ENCODE measurements at places on chromosomes 11 and 22. TPM values are rescaled to one million over a fixed set of nuclear protein-coding genes. Genes with fewer than 3 reads are reported as not detected.

DNA sequence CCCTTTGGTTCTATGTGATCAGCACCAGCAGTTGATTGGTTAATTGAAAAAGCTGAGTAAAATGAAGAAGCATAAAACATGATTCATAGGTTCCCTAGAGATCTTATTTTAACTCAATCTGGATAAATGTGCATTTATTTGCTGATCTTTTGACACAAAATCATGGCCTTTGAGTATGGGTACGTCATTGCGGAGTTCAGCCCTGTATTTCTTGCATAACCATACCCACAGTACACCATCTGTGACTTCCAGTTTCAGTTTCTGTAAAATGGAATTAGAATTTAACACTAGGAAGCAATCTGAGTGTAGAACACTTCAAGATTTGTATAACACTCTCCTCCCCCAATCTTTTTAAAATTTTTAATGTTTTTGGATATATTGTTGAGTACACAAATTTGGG is 358.2 kb downstream of the DDX10 start:
- DNase-seq: no peak

The PATE3 gene
- total RNA-seq: not detected

GRCh38 chr11:72174302-72175070 is 17.5 kb upstream of the FOLR1 start:
- DNase-seq: no peak

DNA sequence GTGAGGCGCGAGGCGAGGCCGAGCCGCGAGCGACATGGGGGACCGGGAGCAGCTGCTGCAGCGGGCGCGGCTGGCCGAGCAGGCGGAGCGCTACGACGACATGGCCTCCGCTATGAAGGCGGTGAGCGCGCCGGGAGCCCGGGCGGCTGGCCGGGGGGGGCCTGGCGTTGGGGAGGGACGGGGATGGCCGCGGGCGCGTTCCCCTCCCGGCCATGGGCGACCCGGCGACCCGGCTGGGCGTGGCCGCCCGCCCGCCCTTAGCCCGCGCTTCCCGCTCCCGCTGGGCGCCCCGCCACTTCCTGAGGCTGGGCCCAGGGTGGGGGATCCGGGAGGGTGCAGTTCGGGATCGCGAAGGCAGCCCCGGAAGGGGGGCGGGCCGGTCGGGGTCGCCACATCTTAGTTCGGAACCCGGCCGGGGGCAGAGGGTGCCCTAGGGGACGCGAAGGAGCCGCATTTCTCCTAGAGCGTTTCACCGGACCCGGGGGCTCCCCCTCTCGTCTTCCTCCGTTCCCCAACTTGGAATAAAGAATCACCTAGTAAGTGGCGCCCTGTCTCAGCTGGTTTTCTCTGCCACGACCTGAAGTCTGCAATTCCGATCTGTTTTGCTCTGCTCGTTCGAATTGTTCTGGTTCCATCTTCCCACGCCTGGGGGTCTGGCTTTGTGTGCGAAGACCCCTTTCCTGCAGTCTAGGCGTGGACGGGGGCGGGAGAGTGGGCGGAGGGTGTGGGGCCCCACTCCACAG is 536 bp downstream of the YWHAH start:
- no peak for DNase-seq

The TTLL1 gene
- total RNA-seq: 10.8 TPM

The PEX16 gene
- 15.3 TPM for total RNA-seq

The MRGPRF gene
- 6.3 TPM for total RNA-seq

- DNase-seq: peak; percentile 71
Observed at GRCh38 chr11:83033972-83034672, 37.6 kb downstream of the RAB30 start.

DNA sequence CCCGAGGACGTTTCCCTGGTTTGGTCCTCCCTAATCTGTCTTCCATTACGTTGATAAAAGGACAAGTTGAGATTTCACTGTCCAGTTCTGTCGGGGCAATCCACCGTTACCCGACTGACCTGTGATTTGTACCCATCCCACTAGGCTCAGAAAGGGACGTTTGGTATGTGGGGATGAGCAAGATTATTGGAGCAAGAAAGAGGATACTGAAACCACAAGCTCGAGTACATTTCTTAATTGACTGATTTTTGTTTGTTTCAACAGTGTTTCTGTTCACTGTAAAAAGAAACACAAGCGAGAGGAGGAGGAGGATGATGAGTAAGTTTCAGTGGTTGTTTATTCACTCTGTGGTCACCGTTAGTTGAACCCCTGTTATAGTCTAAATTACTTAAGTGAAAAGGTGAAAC is 969 bp downstream of the CCDC117 start:
- DNase-seq: peak; percentile 69

DNA sequence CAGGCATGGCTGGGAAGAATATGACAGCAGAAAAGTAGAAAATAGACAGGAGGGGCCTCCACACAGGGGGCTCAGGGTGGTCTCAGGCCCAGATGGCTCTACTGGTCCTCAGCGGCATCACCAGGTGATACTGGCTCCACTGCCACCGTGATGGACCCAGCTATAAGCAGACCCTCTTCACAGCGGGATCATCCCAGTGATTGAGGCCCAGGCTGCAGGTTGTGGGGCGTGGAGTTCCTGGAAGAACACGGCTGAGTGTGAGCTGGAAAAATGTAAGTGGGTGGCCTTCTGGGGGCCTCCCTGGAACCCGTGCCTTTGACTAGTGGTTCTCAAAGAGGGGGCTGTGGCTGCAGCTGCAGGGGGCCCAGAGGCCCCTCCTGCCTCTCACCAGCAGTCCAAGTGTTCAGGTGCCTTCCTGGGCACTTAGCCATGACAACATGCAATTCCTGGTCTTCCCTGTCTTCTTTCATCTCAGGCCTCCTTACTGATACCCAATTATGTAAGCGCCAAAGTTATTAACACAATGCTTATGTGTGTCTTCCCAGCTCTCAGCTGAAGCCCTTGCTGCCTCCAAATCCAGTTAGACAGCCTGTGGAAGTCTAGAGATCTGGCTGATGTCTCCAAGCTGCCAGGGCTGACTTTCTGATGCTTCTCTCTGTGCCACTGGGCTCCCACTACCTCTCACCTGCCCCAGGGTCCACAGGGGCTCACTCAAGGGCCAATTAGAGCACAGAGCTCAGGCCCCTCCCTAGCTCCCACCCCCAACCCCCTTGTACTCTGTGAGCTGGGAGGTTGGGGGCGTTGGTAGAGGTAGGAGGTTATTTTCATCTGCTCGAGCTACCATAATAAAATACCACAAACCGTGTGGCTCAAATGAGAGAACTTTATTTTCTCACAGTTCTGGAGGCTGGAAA is 110.1 kb upstream of the LMO1 start:
- DNase-seq: no peak

DNA sequence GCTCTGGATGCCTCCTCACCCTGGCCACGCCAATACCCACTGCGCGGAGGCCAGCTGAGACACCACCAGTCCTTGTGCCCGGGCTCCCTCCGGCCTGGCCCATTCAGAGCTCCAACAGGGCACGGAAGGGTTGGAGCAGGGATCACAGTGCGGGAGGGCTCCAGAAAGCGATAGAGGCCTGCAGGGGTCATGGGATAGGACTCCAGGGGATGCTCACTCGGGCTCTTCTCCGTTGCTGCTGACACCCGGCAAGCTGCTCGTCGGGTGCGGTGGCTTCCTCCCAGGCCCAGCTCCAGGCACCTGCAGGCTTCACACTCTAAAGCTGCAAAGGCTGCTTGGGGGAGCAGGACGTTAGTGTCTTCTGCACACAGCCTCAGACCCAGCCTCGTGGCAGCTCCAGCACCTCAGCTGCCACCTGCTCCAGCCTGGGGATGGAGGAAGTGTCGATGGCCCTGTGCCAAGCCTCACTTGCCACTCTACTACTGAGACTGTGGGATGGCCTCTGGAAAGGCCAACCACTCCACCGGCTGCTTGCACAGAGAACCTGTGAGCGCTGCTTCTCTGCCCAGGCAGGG is 10.6 kb downstream of the WNT7B start:
- no peak for DNase-seq

DNA sequence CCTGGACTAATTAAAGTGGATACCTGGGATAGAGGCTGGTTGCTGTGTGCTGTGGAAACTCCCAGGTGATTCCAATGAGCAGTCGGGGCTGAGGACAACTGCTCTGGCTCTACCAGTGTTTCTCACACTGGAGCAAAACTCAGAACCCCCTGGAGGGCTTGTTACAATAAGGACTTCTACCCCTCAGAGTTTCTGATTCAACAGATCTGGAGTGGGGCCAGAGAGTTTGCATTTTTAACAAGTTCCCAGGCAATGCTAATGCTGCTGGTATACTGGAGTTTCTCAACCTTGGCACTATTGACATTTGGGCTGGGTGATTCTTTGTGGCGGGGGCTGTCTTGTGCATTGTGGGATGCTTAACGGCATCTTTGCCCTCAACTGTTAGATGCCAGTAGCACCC is 353.7 kb downstream of the MIAT start:
- DNase-seq: no peak

The UPB1 gene
- under 0.01 TPM for total RNA-seq

GRCh38 chr11:61853698-61854169 is 25.6 kb downstream of the FADS2 start:
- DNase-seq: no peak

DNA sequence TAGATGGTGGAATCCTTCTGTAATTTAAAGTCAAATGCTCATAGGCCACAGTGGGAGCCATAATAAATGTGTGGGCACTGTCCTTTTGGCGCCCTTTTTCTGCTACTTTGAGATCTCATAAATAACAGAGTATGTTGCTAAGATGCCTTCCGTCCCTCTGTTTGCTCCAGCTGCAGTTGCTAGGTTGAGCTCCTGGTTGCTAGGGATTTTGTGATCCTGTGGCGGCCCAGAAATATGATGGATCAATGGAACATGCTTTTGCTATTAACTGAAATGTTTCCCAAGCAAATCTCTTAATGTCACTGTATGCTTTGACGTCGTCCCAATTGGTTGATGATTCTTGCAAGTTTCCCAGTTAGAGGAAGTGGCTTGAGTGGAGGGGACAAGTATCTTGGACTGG is 53.5 kb downstream of the MYO18B start:
- DNase-seq: no peak

DNA sequence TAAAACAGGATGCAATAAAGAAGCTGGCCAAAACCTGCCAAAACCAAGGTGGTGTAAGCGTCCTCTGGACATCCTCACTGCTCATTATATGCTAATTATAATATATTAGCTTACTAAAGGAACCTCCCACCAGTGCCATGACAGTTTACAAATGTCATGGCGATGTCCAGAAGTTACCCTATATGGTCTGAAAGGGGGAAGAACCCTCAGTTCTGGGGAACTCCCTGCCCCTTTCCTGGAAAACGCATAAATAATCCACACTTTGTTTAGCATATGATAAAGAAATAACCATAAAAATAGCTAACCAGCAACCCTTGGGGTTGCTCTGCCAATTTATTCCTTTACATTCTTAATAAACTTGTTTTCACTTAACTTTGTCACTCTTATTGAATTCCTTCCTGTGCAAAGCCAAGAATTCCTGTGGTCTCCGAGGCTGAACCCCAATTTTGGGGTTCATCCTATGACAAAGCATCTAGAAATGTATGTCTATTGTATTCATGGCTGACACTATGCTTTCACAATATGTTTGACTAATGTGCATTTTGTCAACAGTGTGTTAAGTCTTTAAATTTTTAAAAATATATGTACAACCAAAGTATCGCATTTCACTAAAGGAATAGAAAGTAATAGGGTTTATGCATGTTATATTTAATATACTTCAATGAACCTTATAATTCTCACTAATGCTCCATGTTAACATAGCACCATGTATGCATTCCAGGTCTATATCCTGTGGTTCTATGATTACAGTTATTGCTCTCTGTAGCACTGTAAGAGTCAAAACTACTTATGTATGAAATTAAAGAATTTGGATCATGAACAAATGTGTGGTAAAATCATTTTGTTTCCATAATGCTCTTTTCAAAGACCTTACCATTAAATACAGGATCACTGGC is 25.1 kb downstream of the LGR4 start:
- no peak for DNase-seq

DNA sequence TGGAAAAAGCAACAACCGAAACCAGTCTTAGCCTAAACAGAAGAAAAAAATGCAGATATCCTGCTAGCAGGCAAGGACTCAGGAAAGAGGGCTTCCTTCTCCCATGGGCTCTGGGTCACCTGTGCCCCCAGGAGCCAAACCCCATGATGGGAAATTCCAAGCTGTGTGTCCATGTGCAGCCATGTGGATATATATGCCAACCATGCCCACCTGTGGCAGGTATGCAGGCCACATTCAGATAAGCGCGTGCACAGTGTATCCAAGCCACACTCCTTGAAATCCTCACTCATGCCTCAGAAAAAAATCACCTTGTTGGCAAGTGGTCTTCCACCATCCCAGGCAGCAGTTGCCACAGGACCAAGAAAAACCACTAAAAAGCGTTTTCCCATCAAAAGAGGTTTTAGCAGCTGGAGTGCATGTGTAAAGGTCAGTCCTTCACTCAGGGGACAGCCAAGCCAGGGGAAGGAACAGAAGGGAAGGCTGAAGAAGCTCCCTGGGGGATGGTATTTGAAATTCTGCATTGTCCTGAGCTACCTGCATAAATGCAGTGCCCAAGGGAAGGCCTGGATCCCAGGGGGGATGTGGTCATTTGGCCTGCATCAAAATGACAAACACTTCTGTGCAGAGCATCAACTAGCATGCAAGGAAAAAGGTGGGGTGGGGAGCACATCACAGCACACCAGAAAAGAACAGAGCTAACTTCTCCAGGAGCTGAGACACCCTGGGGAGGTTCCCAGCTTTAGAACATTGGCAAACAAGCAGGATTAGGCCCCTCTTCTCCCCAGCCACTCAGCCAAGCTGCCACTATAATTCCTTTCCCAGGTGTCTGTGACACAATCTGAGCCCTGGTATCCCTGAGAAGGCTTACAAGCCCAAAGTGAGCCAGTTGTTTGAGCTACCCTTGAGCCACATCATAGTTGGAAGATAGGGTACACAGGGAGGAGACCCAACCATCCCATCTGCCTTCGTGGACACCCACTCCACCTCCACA is 76.2 kb downstream of the GALNT18 start:
- DNase-seq: no peak

DNA sequence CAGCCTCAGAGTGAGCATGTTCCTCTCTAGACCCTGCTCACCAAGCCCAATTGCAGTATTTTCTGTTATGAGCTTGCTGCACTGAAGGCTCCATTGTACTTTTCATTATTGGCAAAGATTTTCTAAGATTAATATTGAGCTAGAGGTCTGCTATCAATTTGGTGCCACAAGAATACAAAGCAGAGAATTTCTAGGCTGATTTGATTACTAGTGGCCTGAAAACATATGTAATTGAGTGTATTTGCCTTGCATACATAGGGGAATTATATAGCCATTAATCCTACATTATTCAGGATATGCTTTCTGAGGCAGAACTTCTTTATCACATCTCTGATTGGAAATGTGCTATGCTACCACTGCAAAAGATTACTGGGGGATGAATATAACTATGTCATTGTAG is 322.9 kb upstream of the ZC3H12C start:
- DNase-seq: no peak

GRCh38 chr11:116842909-116843308 is 5.5 kb upstream of the APOA1 start:
- no peak for DNase-seq

Measured in IMR-90 (cell line).